RPMI8226 (cell line): ENCODE measurements at places on chromosomes 7 and 10.

GRCh38 chr7:55423891-55424290, 58.8 kb downstream of the LANCL2 start:
- no peak for DNase-seq

- no peak for DNase-seq
Observed at GRCh38 chr7:2761131-2761624, 73.2 kb downstream of the AMZ1 start.

DNA sequence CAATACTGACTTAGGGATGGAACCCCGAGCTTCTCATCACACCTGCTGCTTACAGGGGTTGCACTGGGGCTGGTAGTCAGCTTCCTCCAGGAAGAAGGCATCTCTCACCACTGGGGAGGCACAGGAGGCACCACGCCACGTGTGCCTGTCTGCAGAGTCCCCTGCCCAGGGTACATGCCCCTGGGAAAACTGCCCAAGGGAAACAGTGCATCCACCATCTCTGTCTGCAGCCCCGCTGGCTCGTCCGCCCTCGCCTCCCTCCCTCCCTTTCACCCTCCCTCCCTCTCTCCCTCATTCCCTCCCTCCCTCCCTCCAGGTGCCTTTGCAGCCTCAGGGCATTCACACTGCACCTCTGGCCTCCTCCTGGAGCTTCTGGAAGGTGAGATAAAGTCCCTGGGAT, 101.1 kb downstream of the PTPRE start:
- no peak for DNase-seq

DNA sequence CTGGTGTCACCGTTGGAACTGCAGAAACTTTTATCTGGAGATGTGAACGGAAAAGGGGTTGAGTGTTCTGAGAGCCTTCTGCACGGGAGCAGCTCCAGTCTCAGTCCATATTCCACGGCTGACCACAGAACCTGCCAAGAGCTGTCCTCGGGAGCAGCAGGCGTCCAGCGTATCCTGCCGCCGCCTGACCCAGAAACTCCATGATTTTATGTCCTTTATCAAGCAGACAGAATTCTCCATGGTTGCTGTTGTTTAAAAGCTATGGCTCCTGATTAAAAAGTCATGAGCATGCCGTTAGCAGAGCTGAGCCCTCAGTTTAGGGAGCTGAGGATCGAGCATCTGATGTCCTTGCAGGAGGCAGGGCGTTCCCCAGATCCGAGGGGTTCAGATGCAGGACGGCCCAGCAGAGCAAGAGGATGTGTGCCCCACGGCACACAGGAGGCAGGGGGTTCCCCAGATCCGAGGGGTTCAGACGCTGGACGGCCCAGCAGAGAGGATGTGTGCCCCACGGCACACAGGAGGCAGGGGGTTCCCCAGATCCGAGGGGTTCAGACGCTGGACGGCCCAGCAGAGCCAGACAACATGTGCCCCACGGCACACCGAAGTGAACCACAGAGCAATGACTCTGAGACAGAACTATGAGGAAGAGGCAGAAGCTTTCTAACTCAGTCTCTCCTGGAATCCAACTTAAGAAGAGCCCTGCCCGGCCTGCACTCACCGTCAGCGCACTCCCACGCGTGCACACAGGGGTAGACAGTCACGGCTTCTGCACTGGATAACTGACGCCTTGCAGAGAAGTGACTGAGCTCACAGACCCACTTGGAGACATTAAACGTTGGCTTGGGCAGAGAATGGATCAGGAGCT, 96.4 kb downstream of the WDR37 start:
- DNase-seq: no peak
